ENCODE measurements at places on chromosomes 3 and 15. TPM values are rescaled to one million over a fixed set of nuclear protein-coding genes. Genes with fewer than 3 reads are reported as not detected.

DNA sequence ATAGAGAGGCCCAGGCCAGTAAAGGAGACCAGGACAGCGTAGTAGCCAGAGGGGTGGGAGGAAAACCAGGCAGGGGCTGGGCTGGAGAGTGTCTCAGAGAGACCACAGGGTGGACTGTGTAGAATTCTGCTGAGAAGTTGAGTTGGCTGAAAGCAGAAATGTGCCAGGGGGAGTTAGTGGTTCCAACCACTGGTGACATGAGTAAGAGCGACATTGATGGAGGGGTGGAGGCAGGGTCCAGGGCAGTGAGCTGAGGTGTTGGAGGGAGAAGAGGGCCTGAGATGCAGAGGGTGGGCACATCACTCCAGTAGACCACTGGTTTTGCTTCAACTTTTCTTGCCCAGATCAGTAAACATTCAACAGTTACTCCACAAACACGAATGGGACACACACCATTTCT, 106.5 kb downstream of the ASB7 start:
- H3K36me3 ChIP-seq = no peaks in the 10 kb centered on the region
- DNase-seq = peak; percentile 2

DNA sequence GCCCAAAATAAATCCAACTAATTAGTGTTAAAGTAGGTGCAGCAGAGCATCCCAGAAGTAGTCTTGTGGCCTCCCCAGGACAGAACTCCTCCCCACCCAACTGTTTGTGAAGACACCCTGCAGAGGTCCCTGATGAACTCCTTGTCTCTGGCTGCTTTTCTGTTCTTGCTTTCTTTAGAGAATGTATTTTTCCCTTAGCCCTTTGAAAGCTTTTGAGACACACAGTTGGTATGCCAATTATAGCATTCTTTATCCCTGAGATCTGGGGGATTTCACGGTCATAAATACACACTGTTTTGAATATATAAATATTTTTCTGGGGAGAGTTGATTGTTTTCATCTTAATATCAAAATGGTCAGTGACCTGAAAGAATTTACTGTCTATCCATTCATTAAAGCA, 9.8 kb downstream of the TFG start:
- H3K27ac ChIP-seq = no peak overlapping the region
- H3K4me3 ChIP-seq = no peak overlapping the region
- no peak for DNase-seq
- peaks cover 26% of the 10 kb centered on the region for H3K4me1 ChIP-seq
- H3K36me3 ChIP-seq = no peaks in the 10 kb centered on the region

- no peaks in the 10 kb centered on the region for H3K4me1 ChIP-seq
- DNase-seq = no peak
- H3K27me3 ChIP-seq = no peaks in the 10 kb centered on the region
- no peak overlapping the region for H3K27ac ChIP-seq
Observed at GRCh38 chr3:75305901-75306300, 358.2 kb upstream of the FRG2C start.

DNA sequence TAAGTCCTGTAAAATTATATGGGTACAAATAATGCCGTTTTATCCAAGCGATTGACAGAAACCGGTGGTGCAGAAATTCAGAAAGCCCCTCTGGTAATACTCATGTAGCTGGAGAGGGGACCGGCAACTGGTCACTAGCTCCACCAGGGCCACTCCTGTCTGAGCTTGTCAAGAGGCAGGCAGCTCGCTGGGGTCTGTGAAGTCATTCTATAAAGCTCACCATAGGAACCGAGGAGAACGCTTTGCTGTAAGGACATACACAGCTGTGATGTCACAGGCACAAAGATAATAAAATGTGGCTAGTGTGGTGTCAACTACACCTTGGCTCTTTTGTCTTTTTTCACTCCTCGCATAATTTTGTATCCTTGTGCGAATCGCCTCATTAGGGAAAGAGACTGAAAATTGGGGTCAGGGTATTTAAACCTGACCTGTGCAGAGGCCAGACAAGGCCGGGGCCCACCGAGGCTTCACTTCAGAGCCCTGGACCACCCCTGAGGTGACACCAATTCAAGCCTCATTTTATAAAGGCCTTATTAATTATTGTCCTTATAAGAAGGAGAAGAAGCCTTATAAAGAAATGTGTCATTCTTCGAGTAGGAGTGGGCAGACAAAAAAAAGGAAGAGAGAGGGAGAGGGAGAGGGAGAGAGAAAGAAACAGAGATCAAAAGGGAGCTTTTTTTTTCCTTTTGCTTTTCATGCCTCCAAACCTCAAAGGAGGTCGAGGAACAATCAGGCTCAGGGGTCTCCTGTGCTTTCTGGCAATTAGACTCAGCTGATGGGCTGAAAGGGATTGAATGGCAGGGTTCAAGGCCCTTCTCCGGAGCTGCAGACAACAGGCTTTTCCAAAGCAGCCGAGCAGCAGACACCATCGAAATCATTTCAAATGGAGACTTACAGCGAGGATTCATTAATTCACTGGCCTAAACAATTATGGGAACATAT, 813.3 kb upstream of the ARRDC4 start:
- no peaks in the 10 kb centered on the region for H3K4me1 ChIP-seq
- no peak for DNase-seq
- no peak overlapping the region for H3K4me3 ChIP-seq
- H3K27me3 ChIP-seq = no peaks in the 10 kb centered on the region

DNA sequence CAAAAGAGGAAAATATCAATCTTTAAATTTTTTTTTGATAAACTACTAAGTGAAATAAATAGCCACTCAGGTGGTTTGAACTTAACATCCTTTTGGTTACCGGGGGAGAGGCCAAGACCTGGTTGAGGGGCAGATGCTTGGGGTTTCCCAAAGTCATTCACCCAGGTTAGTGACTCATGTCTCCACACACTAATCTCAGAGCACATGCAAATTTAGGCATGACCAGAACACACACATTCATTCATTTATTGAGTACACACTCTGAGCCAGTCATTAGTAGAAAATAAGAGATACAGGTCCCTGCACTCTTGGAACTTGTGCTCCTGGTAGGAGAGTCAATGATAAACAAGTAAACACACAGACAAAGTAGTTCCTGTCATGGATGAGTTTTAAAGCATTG, 7.3 kb downstream of the ILDR1 start:
- DNase-seq = no peak
- H3K4me3 ChIP-seq = no peak overlapping the region
- H3K27ac ChIP-seq = no peak overlapping the region
- no peaks in the 10 kb centered on the region for H3K36me3 ChIP-seq
- no peaks in the 10 kb centered on the region for H3K4me1 ChIP-seq

Gene SMCO1
- not detected for polyA plus RNA-seq
